ENCODE measurements at places on chromosomes 1 and 21.

DNA sequence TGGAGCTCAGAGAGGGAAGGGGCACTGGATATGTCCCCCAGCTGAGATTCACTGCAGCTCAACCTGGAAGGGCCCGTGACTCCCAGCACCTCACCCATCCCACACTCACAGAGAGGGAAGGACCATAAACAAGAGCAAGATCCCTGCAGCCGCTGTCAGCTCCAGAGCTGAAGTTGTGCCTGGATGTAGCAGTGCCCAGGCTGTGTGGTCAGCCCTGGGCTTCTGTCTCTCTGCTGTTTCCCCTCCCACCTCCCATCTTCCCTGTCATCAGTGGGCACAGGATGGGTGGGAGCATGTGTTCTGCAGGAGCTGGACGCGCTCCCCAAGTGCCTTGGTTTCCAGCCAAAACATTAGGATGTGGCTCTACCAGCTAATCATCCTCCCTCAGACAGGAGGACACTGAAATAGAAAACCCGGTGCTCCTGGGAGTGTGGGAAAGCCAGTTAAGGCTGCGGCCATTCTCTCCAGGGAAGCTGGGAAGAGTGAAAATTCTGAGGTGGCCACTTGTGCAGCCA is 282.7 kb downstream of the NPHP4 start:
- H3K4me3 ChIP-seq, result no peak overlapping the region
- DNase-seq, result no peak
- H3K27me3 ChIP-seq, result no peaks in the 10 kb centered on the region
- H3K4me1 ChIP-seq, result no peaks in the 10 kb centered on the region

DNA sequence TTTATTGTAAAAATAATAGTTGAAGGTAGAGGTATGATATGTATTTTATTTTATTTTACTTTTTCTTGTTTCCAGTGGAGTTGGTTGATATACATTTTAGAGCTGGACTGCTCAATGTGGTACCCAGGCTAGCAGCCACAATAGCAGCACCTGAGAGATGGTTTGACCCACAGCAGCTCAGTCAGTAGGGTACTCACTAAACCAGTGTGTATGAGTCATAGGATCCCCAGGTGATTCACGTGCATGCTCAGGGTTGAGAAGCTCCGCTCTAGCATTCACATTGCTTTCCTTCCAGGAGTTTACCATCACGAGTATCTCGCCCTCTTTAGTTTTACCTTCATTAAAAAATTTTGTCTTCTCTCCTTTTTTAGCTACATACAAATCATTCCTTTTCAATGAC is 96.0 kb upstream of the PAXBP1 start:
- no peak for DNase-seq
- H3K4me1 ChIP-seq, result no peaks in the 10 kb centered on the region
- no peak overlapping the region for H3K27ac ChIP-seq
- no peaks in the 10 kb centered on the region for H3K36me3 ChIP-seq

GRCh38 chr1:60388092-60388987 is 314.8 kb upstream of the C1orf87 start:
- no peak overlapping the region for H3K27ac ChIP-seq
- DNase-seq, result no peak
- no peaks in the 10 kb centered on the region for H3K4me1 ChIP-seq
- no peaks in the 10 kb centered on the region for H3K36me3 ChIP-seq
- H3K27me3 ChIP-seq, result no peaks in the 10 kb centered on the region

- H3K27me3 ChIP-seq, result peaks cover 3% of the 10 kb centered on the region
- no peak overlapping the region for H3K27ac ChIP-seq
- H3K36me3 ChIP-seq, result no peaks in the 10 kb centered on the region
- H3K4me3 ChIP-seq, result no peak overlapping the region
These were observed 87.8 kb downstream of the NMNAT2 start for GRCh38 chr1:183330335-183330734.

- H3K4me3 ChIP-seq, result no peak overlapping the region
- H3K27me3 ChIP-seq, result no peaks in the 10 kb centered on the region
- H3K4me1 ChIP-seq, result no peaks in the 10 kb centered on the region
- DNase-seq, result no peak
These were observed 60.8 kb downstream of the BCAR3 start for GRCh38 chr1:93620841-93621210.

GRCh38 chr1:43666608-43667007 is 16.7 kb downstream of the KDM4A start:
- H3K4me3 ChIP-seq, result no peak overlapping the region
- no peaks in the 10 kb centered on the region for H3K27me3 ChIP-seq
- H3K27ac ChIP-seq, result no peak overlapping the region
- H3K4me1 ChIP-seq, result no peaks in the 10 kb centered on the region
- peaks cover 94% of the 10 kb centered on the region for H3K36me3 ChIP-seq
- DNase-seq, result no peak

GRCh38 chr1:59737638-59738037 is 77.1 kb upstream of the HOOK1 start:
- no peaks in the 10 kb centered on the region for H3K4me1 ChIP-seq
- no peak for DNase-seq
- H3K4me3 ChIP-seq, result no peak overlapping the region
- no peaks in the 10 kb centered on the region for H3K36me3 ChIP-seq
- no peak overlapping the region for H3K27ac ChIP-seq
- H3K27me3 ChIP-seq, result no peaks in the 10 kb centered on the region

DNA sequence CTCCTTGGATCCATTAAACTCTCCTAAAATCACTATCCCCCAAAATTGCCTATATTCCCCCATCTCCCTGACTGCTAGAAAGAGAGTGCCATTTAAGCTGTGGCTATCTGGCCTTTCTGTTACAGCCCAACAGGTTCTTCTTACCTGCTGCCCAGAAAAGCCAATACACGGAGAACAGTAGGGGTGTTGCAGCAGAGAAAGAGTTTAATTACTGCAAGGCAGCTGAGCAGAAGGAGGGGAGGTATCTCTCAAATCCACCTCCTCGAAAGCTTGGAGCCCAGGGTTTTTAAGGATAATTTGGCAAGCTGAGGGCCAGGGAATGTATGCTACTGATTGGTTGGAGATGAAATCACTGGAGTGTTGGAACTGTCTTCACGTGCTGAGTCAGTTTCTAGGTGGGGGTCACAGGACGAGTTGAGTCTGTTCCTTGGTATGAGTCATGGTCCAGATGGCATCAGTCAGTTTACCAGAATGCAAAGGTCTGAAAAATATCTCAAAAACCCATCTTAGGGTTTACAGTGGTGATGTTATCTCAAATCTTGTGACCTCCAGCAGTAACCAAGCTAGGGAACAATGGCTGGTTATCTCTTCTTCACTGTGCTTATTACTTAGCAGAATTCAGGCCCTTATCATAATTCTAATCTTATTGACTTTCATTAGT is 89.8 kb downstream of the SMYD3 start:
- H3K4me1 ChIP-seq, result no peaks in the 10 kb centered on the region
- DNase-seq, result no peak
- H3K27ac ChIP-seq, result no peak overlapping the region
- H3K36me3 ChIP-seq, result no peaks in the 10 kb centered on the region
- H3K4me3 ChIP-seq, result no peak overlapping the region

DNA sequence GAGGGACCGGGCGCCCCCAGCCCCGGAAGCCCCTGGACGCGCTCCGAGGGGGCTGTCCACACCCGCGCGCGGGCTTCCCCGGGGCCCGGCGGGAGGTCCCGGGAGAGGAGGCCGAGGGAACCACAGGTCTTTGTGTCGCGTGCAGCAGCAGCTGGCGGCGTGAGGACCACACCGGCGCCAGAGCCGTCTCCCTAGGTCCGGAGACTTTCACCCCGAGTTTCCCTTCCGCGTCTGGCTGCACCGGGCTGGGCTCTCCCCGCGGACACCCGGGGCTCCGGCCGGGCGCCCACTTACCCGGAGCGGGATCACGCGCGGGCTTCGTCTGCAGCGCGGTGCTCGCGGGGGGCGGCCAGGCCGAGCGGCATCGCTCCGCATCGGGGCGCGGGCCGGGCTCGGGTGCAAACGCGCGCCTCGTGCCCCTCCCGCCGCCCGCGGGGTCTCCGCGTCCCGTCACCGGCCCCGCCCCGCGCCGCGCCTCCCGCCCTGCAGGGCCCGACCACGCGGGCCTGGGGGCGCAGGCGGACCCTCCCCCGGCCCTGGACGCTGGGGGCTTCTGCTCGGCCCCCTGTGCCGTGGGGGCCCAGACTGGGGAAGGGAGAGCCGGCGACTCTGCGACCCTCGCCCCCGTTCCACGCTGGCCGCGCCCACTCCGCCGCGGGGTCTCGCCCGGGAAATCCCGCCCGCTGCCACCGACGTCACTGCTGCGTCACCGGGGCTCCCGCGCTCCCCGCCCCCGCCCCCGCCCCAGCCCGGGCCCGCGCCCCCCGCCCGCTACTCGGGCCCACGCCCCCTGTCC is at the start of gene GNG4:
Gene GNG4, minus strand, starts transcription at position 417 of the 796 bp plus-strand sequence. CDS start 65,946 bp downstream, outside the sequence.
- no peaks in the 10 kb centered on the region for H3K36me3 ChIP-seq
- H3K4me3 ChIP-seq, result peak within 1 kb of the TSS; percentile 46
- H3K27ac ChIP-seq, result no peak within 1 kb of the TSS
- no peak for DNase-seq
- H3K27me3 ChIP-seq, result peaks cover 28% of the 10 kb centered on the region
- H3K4me1 ChIP-seq, result peaks cover 17% of the 10 kb centered on the region

DNA sequence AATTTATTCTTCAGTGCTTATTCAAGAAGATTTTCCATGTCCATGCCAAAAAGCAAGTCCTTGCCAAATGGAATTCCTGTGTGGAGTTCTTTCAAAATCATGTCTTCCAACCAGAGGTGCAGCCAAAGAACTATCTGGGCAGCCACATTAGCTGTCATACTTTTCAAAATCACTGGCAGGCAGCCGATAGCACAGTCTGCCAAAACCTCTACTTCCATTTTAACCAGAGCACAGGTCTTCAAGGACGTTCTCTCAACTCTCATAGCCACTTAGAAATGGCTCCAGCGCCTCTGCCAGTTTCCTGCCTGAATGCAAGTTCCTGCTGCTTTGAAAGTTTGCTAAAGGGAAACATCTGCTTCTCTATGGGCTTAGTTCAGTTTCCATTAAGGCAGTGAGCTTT is 975.7 kb upstream of the ADGRL4 start:
- H3K27me3 ChIP-seq, result no peaks in the 10 kb centered on the region
- no peaks in the 10 kb centered on the region for H3K36me3 ChIP-seq
- no peak overlapping the region for H3K4me3 ChIP-seq
- H3K27ac ChIP-seq, result no peak overlapping the region

DNA sequence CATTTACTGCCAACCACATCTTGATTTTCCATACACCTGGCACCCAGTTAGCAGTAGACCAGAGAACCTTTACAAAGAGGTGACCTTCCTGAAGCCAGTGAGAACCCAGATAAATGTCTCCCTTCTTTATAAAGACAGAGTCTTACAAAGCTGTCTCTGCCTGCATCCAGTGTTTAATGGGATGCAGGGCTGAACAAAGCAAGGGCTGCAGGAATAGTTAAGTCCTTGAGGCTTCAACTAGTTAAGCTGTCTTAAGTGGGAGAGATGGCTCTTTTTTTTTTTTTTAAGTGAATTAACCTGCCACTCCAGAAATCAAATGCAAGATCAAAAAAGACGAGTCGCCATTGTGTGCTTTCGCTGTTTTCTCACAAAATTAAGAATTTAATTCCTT is 1.5 kb downstream of the AHCYL1 start:
- peaks cover 10% of the 10 kb centered on the region for H3K4me1 ChIP-seq
- no peak for DNase-seq
- peak overlapping the region; percentile 84 for H3K4me3 ChIP-seq
- no peaks in the 10 kb centered on the region for H3K27me3 ChIP-seq

GRCh38 chr1:7008975-7009740 is 223.9 kb downstream of the CAMTA1 start:
- no peak overlapping the region for H3K27ac ChIP-seq
- no peaks in the 10 kb centered on the region for H3K4me1 ChIP-seq
- no peaks in the 10 kb centered on the region for H3K27me3 ChIP-seq
- H3K4me3 ChIP-seq, result no peak overlapping the region
- no peak for DNase-seq
- no peaks in the 10 kb centered on the region for H3K36me3 ChIP-seq

DNA sequence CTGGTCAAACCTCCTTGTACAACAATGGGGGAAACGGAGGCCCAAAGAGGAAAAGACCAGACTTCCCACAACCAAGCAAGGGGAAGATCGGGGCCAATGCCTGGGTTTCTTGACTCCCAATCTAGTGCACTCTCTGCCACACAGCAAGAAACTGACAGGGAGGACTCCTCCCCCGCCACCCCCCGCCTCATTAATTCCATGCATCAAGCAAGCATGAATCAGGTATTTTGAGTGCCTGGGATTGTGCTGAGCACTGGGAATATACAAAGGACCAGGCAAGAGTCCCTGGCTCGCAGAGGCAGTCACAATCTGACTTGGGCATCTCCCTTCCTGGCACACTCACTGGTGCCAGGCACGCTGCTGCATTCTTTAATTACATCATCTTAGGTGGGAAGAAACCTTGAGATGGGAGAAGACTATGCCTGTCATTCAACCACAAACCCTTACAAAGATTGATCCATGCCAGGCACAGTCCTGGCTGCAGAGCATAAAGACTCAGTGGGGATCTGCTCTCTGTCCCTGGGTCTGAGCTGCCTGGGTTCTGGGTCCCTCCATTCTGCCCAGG is 4.4 kb upstream of the KCNC4 start:
- no peak overlapping the region for H3K4me3 ChIP-seq
- no peaks in the 10 kb centered on the region for H3K36me3 ChIP-seq
- no peak overlapping the region for H3K27ac ChIP-seq
- DNase-seq, result no peak

GRCh38 chr1:240385551-240385950 is 226.4 kb downstream of the GREM2 start:
- no peak for DNase-seq
- no peaks in the 10 kb centered on the region for H3K36me3 ChIP-seq
- H3K4me1 ChIP-seq, result no peaks in the 10 kb centered on the region
- H3K27ac ChIP-seq, result no peak overlapping the region

- no peak for DNase-seq
- no peaks in the 10 kb centered on the region for H3K27me3 ChIP-seq
- no peak overlapping the region for H3K27ac ChIP-seq
- H3K4me3 ChIP-seq, result no peak overlapping the region
These were observed 88.4 kb downstream of the DYRK1A start for GRCh38 chr21:37454869-37455503.

DNA sequence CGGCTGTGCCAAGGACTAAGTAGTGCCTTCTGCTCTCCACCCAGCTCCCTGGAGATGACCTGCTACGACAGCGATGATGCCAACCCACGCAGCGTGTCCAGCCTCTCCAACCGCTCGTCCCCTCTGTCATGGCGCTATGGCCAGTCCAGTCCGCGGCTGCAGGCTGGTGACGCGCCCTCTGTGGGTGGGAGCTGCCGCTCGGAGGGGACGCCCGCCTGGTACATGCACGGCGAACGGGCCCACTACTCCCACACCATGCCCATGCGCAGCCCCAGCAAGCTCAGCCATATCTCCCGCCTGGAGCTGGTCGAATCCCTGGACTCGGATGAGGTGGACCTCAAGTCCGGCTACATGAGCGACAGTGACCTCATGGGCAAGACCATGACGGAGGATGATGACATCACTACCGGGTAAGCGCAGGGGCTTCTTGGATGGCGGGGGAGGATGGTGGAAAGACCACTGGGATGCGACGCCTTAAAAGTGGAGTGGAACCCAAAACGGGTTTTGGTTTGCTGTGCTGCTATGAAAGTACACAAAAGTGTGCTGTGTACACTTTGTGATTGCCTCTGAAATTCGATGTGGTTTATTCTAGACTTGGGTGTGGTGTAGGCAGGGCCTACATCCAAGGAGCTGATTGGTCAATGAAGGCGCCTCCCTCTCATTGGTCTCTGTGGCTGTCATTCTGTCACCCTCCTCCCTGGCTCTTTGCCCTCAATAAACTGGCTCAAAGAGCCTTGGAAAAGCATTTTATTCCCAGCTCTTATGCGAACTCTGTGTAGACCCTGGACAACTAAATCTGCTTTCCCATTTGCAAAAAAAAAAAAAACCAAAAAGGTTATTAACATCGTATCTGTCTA is 110.4 kb upstream of the IPO9 start:
- H3K36me3 ChIP-seq, result no peaks in the 10 kb centered on the region
- H3K27me3 ChIP-seq, result no peaks in the 10 kb centered on the region
- no peak overlapping the region for H3K4me3 ChIP-seq
- no peak for DNase-seq

All from effector memory CD4-positive, alpha-beta T cell (primary cell).